Tibial nerve (tissue), 4 donors: ENCODE measurements at places on chromosomes 3 and 15. TPM values are rescaled to one million over a fixed set of nuclear protein-coding genes. Genes with fewer than 3 reads are reported as not detected.

DNA sequence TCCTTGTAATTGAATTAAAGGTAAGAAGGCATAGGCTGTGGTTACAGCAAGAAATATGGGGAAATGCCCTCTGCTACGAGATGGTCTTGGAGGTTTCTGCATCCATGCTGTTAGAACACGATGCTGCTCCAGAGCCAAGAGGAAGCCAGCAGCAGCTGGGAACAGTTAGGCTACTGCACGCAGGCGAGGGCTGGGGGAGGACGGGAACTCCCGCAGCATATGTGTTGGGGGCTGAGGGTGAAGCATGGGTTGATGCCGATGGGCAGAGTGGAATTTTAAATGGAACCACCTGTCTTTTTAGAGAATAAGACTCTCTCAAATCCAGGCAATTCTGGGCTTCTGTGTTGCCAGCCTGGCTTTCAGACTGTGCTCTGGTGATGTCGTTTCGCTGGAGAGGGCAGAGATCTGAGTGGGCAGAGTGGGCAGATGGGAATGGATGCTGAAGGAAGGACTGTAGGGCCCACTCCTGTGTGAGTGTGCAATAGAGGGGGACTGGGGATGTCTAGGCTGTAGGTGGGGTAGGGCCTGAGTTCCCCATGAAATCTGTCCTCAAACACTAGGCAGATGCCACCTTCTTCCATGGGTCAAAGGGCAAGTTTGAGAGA is 417.0 kb upstream of the TPM1 start:
- peaks cover 7% of the 10 kb centered on the region for H3K4me1 ChIP-seq
- no peak for DNase-seq
- no peak overlapping the region for H3K4me3 ChIP-seq
- no peaks in the 10 kb centered on the region for H3K27me3 ChIP-seq
- H3K36me3 ChIP-seq = no peaks in the 10 kb centered on the region

GRCh38 chr3:32184187-32184730 is 54.2 kb upstream of the CMTM8 start:
- no peaks in the 10 kb centered on the region for H3K36me3 ChIP-seq
- DNase-seq = no peak
- no peaks in the 10 kb centered on the region for H3K27me3 ChIP-seq
- H3K27ac ChIP-seq = no peak overlapping the region
- no peaks in the 10 kb centered on the region for H3K4me1 ChIP-seq
- H3K4me3 ChIP-seq = no peak overlapping the region

DNA sequence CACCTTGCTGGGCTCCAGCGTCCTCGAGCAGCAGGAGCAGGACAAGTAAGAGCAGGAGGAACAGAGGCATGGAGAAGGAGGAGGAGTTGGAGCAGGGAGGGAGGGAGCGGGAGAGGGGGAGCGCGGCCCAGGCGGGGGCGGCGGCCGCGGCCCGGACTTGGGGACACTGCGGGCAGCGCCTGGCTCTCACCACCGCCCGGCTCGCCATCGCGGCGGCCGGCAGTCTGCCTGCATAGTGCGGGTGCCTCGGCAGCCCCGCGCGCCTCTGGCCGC is 440 bp downstream of the DCBLD2 start:
- H3K27ac ChIP-seq = peak overlapping the region; percentile 80
- H3K4me1 ChIP-seq = peaks cover 49% of the 10 kb centered on the region
- no peaks in the 10 kb centered on the region for H3K36me3 ChIP-seq
- H3K4me3 ChIP-seq = peak overlapping the region; percentile 95

DNA sequence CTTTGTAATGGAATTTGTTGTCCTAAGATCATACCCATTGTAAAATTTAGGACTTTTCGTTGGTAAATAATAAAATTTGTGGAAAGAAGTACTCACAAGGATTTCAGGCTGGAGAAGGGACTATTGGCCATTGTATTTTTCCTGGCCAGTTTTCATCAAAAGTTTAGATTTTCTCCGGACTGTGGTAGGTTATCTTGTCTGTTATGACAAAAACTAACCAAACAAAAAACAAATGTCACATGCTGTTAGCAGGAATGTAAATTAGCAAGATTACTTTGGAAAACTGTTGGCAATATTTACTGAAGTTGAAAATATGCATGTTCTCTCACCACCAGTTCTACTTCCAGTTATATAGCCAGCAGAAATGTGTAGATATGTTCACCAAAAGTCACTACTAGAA is 27.8 kb downstream of the PDE8A start:
- no peak for DNase-seq
- no peaks in the 10 kb centered on the region for H3K36me3 ChIP-seq
- H3K27me3 ChIP-seq = no peaks in the 10 kb centered on the region
- H3K27ac ChIP-seq = peak overlapping the region; percentile 62
- H3K4me3 ChIP-seq = no peak overlapping the region

DNA sequence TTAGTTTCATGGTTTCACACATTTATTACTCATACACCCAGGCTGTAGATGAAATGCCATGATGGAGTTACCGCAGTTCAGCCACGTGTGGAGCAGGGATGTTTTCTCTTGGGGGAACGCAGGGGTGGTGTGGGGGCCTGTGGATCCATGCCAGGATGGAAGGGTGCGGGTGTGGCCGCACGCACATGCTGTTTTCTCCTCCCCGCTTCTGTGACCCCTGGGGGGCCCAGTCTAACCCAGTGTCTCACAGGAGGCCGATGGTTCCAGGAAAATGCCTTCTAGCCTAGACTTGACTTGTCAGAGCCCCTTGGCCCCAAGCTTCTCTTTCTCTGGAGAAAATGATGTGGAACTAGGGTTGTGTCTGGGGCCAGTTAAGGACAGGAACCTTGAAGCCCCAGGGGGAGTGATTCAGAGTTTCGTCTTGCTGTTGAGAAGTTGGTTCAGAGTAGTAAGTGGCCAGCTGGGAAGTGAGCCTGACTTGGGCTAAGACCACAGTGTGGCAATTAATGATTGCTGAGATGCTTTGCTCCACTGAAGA is 240.4 kb upstream of the BHLHE40 start:
- no peak for DNase-seq
- H3K36me3 ChIP-seq = no peaks in the 10 kb centered on the region
- peaks cover 15% of the 10 kb centered on the region for H3K4me1 ChIP-seq
- H3K27ac ChIP-seq = no peak overlapping the region
- H3K4me3 ChIP-seq = no peak overlapping the region
- H3K27me3 ChIP-seq = no peaks in the 10 kb centered on the region

- peak overlapping the region; percentile 74 for H3K27ac ChIP-seq
- H3K27me3 ChIP-seq = no peaks in the 10 kb centered on the region
- no peak for DNase-seq
- H3K36me3 ChIP-seq = no peaks in the 10 kb centered on the region
Observed at GRCh38 chr3:4831580-4831950, 147.7 kb upstream of the BHLHE40 start.

GRCh38 chr3:114155370-114155821 is 23.5 kb downstream of the DRD3 start:
- DNase-seq = no peak
- H3K4me1 ChIP-seq = no peaks in the 10 kb centered on the region
- no peaks in the 10 kb centered on the region for H3K36me3 ChIP-seq
- no peak overlapping the region for H3K4me3 ChIP-seq
- no peaks in the 10 kb centered on the region for H3K27me3 ChIP-seq

- H3K36me3 ChIP-seq = no peaks in the 10 kb centered on the region
- H3K4me1 ChIP-seq = no peaks in the 10 kb centered on the region
- no peak for DNase-seq
- no peak overlapping the region for H3K27ac ChIP-seq
- no peak overlapping the region for H3K4me3 ChIP-seq
- no peaks in the 10 kb centered on the region for H3K27me3 ChIP-seq
Observed at GRCh38 chr3:197015790-197016736, 13.6 kb downstream of the MELTF start.

DNA sequence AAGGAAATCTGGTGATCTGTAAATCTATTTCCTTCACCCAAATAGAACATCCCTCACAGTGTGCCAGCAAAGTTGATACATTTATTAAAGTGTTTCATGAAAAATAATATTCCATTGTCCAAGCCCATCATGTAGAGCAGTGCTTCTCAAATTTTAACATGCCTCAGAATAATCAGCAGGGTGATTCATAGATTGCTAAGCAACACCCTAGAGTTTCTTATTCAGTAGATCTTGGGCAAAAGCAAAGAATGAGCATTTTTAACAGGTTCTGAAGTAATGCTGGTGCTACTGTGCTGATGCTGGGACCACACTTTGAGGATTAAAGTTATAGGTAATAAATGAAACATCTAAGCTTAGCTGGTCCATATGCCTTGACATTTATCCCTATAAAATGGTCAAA is 210.5 kb downstream of the ZIC4 start:
- DNase-seq = no peak
- no peak overlapping the region for H3K27ac ChIP-seq
- no peaks in the 10 kb centered on the region for H3K4me1 ChIP-seq
- no peaks in the 10 kb centered on the region for H3K27me3 ChIP-seq
- H3K4me3 ChIP-seq = no peak overlapping the region

DNA sequence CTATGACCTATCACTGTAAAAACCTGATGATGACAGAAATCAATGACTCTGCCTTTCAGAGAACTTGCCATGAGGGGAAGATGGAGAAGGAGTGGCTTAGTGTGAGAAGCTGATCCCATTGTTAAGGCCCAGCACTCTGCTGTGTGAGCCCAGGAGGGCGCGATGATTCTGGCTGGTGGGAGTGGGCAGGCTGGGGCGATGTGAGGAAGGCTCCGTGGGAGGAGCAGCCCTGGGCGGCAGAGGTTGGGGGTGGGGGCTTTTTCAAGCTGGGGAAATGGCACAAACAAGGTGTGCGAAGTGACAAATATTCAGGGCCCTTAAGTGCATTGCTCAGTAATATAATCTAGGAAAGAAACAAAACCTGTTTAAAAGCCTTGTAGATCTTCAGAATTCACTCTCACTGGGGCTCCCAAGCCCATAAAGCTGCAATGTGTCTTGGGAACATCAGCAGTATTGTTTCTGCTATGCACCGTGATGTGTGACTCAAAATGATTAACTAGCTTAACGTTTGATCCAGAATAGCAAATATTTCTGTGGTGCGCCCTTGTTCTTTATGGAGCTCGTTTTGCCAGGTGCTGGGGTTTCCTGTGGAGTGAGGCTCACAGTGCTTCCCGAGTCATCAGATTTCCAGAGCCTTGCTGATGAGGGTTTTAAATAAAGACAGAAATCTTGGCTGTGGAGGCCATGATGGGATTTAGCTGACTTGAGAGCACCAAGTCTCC is 141.0 kb downstream of the CHDH start:
- H3K4me1 ChIP-seq = no peaks in the 10 kb centered on the region
- H3K36me3 ChIP-seq = peaks cover 15% of the 10 kb centered on the region
- no peaks in the 10 kb centered on the region for H3K27me3 ChIP-seq

GRCh38 chr15:94026458-94027304 is 204.7 kb upstream of the MCTP2 start:
- H3K27me3 ChIP-seq = no peaks in the 10 kb centered on the region
- H3K27ac ChIP-seq = no peak overlapping the region
- no peaks in the 10 kb centered on the region for H3K4me1 ChIP-seq
- no peaks in the 10 kb centered on the region for H3K36me3 ChIP-seq
- no peak for DNase-seq
- no peak overlapping the region for H3K4me3 ChIP-seq

DNA sequence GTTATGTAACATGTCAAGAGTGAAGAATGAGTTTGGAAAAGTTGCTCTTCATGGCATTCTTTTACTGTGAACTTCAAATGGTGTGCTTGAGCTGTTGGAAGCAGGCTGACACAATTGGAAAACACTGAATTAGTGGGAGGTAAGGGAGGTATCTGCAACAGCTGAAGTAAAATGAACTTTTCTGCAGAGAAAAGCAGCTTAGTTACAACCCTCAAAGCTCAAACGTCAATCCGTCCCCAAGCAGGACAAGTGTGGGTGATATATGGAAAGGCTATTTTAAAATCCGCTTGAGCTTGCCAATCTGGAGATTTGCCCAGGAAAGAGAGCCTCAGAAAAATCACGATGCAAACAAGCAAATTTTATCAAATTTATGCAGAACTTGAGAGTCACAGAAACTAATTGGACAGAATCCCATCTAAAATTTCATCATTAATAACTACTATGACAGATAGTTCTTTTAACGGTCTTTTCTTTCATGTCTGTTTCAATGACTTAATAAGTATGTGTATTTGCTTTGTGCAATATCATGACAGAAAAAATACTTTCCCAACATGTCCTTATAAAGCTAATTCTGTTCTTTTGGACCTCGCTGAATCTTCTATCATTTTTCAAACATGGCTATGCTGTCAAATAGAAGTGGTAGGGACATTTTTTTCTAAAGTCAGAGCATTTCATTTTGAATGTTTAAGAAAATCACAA is 266.6 kb upstream of the SLITRK3 start:
- no peaks in the 10 kb centered on the region for H3K36me3 ChIP-seq
- no peak overlapping the region for H3K4me3 ChIP-seq
- no peaks in the 10 kb centered on the region for H3K27me3 ChIP-seq
- H3K27ac ChIP-seq = no peak overlapping the region

DNA sequence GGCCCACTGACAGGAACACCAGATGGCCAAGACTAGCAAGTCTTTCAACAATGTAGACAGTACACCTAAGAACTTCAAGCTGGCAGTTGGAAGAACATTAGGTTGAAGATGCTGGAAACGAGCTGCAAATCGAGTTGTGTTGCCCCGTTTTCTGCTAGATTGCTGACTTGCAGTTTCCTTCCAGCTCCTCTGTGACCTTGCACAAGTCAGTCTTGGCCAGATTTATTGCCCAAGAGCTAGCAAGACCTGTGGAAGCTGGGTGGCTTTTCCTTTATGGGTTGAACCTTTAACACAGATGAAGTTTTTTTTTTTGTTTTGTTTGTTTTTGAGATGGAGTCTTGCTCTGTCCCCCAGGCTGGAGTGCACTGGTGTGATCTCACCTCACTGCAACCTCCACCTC is 2.9 kb upstream of the RBM6 start:
- no peak for DNase-seq
- H3K36me3 ChIP-seq = no peaks in the 10 kb centered on the region
- no peak overlapping the region for H3K4me3 ChIP-seq
- H3K27me3 ChIP-seq = no peaks in the 10 kb centered on the region
- no peak overlapping the region for H3K27ac ChIP-seq

- no peak overlapping the region for H3K27ac ChIP-seq
- no peak overlapping the region for H3K4me3 ChIP-seq
- H3K4me1 ChIP-seq = no peaks in the 10 kb centered on the region
- no peaks in the 10 kb centered on the region for H3K27me3 ChIP-seq
- DNase-seq = no peak
- no peaks in the 10 kb centered on the region for H3K36me3 ChIP-seq
Observed at GRCh38 chr3:23277688-23278087, 74.6 kb downstream of the UBE2E2 start.

Gene TP63
- not detected for total RNA-seq

Gene MRPL46
- total RNA-seq = 17.3 TPM

Gene ATP13A5
- total RNA-seq = not detected
